Nephron progenitor cell (in vitro differentiated cells): ENCODE measurements at places on chromosomes 1 and 21.

- peak; percentile 23 for DNase-seq
Measured at GRCh38 chr1:23422241-23422877, 2.2 kb downstream of the TCEA3 start.

DNA sequence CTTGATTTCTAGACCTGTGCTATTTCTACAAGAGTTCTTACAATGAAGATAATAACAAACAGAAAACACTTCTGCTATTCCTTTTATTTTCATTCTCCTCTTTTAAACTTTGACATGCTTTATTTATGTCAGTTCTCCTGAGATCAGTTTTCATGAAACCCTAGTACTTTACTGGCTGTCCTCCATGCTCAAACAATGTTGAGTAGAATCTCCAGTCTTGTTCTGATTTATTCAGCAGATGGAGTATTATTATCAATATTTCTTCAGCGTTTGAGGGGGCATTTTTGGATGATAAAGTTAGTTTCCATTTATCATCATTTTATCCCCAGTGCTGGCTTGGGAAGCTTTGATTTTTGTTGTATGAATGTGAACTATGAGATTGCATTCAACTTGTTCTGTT lies 85.9 kb upstream of the WARS2 start:
- DNase-seq, result no peak

DNA sequence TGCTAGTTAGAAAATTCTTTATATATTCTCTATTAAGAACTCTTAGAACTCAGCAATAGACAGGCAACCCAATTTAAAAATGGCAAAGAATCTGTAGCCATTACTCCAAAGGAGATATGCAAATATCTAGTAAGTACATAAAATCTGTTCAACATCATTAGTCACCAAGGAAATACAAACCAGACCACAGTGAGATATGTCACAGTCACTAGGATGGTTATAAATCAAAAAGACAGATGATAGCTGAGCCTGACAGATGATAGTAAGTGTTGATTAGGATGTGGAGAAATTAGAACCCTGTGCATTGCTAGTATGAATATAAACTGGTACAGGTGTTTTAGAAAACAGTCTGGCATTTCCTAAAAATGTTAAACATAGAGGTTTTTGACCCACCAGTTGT lies 26.6 kb downstream of the SRSF11 start:
- no peak for DNase-seq

DNA sequence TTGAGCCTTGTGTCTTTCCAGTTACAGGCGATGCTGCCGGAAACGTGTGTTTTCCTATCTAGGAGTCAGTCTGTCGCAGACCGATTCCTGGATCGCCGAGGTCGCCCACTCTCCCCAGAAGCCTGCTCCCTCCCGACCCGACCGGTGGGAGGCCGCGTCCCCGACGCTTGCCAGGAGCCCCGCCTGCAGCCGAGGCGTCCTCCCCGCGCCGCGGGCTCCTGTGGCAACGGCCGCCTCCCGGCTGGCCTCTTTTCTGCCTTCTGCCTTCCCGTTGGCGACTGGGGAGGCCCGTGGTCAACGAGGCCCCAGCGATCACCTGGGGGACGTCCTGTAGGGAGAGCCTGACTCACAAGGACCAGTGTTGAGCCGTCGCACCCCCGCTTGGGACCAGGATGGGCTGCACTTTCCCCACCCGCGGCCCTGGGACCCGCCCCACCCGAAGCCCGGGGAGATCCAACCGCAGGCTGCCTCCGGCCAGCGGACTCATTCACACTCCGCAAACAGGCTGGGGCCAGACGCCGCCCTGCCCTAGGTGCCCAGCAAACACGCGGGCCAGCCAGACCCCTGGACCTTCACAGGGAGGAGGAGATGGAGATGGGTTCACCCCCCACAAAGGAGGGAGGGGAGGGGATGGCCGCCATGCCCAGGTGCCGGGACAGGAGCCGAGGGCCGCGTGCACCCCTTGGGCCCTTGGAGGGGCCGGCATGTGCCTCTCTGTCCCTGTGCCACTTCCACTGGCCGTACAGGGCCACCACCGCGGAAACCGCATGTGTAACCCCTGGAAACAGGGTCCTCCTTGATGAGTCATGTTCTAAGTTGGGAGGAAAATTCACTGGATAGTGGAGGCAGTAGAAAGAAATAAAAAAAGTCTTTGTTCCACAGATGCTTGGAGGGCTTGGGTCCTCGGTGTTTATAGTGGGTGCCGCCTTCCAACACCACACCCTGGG lies 7.2 kb upstream of the COL6A1 start:
- DNase-seq, result peak; percentile 37

GRCh38 chr1:171716616-171717015 lies 25.2 kb downstream of the VAMP4 start:
- DNase-seq, result no peak

DNA sequence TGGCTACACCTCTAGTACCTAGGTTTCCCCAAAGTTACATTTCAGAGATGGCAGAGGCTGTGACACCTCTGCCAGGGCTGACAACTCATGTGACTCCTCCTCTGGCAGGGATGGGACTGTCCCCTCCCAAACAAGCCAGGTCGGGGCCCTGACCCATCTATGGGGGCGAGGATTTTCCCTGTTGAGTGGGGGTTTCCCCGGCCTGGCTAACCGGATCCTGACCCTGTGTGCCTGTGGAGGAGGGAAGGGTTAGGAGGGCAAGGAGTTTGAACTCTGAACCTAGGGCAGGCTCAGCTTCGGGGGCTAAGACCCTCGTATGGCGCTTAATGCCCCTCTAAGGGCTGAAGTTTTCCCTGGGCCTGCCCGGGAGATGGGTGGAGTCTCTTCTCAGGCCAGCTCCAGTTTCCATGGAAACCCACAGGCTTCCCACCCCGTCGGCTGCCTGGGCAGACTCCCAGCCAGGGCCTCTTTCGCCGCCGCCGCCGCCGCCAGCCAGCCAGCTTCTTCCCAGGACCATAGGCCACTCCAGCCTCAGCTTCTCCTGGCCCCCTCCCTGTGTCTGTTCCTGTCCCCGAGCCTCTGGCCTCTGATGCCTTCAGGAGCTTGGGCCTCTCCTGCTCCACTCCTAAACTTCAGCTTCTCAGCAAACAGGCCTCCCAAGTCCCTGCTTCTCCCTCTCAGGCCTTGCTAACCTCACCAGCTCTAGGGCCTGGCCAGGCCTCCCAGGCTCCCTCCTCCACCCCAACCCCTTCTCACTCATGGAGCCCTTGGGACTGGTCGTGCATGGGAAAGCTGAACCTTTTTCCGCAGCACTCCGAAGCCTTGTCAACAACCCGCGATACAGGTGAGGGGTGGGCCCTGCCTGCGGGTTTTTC lies at the start of gene BTBD19:
BTBD19 (plus strand) TSS at position 461 of the 875 bp plus-strand sequence; CDS start at position 759, 298 bp downstream.
- DNase-seq, result peak; percentile 86

DNA sequence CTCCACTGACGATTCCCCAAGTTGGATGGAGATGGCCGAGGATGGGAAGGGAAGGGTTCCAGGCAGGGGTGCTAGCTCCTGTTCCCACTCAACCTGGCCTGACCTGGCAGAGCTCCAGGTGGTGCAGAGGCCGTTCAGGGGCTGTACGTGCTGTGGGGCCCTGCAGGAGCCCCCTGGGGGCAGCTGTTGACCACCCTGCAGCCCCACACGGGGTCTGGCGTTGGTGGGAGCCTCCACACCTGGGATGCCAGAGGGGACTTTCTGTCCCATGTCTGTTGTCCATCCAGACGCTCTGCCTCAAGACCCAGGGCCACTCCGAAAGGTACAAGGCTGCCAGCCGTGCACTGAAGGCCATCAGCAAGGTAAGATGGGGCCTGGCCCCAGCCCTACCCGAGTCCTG lies 20.0 kb downstream of the ARHGEF16 start:
- DNase-seq, result no peak

DNA sequence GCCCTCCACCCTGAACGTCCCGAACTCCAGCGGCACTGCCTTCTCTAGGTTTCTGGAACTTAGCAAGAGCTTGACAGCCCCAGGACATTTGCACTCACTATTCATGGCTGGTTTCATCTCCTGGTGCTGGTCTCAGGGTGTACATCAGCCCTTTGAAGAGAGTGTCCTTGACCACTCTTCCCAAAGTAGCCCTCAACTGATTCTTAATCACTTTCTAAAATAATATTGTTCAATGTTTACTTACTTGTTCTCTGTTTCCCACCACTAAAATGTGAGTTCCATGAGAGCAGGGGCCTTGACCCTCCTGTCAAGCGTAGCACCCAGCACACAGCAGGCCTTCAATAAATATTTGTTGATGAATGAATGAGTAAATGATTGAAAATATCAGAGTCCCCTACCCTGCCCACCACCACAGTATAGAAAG lies 262.5 kb downstream of the RHOU start:
- no peak for DNase-seq

GRCh38 chr1:192123212-192123611 lies 35.0 kb upstream of the RGS18 start:
- no peak for DNase-seq

DNA sequence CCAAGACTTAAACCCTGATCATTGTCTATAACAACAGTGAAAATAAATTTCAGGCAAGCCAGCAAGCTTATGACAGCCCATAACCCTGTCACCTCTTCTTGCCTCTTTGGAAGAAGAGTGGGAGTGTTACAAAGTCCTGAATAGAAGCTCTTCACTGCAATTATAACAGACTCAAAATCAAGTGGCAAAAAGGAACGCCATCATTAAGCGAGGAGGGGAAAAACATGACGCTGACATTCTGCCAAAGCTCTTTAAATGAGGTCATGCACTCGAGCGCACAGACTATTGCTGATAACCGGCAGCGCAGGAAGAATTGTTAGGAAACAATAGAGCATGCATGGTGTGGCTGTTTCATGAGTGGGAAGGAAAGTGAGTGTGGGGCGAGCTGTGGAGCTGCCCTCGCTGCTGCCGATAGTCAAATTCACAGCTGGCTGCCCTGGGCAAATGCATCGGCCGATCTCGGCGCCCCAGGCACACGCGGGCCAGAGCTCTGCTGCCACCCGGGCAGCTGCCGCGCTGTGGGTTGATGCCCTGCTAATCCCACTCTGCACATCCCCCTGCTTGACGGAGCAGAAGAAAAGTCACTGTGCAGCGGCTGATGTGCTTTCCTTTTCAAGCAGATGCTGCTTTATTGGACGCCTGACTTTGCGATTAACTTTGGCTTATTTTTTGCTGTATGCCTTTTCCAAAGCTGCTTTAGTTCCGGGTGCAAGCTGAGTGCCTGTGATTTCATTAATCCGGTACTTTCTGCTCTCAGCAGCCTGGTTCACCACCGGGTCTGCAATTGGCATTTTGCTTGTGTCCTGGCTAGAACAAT lies 102.4 kb upstream of the ST6GALNAC5 start:
- no peak for DNase-seq

DNA sequence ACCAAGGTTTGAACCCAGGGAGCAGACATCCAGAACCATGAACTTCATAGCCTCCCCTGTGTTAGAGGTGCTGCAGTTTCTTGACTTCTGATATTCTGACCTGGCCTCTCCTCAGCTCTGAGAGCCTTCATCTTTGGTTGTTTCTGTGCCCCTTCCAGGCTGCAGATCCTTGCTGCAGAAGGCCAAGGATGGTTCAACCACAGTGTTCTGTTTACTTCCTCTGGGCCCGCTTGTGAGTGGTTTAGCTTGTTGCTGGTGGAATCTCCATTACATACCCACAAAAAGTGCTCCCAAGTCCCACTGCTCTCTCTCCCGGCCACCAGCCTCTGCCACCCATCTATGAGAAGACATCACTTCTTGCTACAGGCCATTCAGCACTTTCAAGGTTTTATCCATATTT lies 9.0 kb upstream of the SLC2A7 start:
- no peak for DNase-seq

- DNase-seq, result no peak
Measured at GRCh38 chr1:230818367-230818766, 50.0 kb downstream of the C1orf198 start.

- no peak for DNase-seq
Measured at GRCh38 chr1:218463194-218464156, 118.3 kb downstream of the TGFB2 start.

- no peak for DNase-seq
Measured at GRCh38 chr1:171798765-171799164, 17.3 kb downstream of the METTL13 start.

GRCh38 chr1:200243042-200243437 lies 166.8 kb downstream of the ZNF281 start:
- no peak for DNase-seq

DNA sequence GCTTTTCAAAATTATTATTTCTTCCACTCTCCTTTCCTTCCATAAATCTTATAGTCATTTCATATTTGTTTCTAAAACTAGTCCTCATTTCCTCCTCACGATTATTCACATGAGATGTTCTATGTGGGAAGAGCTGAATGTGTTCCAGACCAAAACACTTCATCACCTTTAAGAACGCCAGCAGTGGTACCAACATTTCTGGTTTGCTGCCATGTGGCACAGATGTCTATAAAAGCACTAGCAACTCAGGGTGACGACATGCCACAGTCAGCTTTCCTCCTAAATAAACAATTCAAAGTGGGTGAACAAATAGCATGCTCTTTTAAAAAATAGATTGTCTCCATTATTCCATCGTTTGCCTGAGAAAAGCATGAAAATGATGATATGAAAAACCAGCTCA lies 1217.8 kb upstream of the ADGRL2 start:
- no peak for DNase-seq

GRCh38 chr1:110319332-110320167 lies 19.6 kb upstream of the RBM15 start:
- DNase-seq, result no peak

DNA sequence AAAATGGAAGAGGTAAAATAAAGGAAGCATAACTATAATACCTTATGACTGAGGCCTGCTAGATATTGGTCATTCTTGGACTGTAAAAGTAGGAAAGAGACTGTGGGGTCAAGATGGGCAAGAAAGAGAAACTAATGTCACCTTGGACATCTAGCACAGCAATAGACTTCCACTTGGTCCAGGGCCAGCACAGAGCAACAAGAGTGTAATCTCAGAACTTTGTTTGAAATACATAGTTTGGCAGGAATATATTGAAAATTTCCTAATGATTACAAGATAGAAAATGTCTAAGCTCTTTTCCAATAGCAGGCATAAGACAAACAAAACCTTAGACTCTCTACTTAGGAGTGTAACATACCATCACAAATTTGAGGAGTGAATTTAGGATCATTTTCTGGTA lies 4.6 kb downstream of the LRRC8C start:
- DNase-seq, result no peak

DNA sequence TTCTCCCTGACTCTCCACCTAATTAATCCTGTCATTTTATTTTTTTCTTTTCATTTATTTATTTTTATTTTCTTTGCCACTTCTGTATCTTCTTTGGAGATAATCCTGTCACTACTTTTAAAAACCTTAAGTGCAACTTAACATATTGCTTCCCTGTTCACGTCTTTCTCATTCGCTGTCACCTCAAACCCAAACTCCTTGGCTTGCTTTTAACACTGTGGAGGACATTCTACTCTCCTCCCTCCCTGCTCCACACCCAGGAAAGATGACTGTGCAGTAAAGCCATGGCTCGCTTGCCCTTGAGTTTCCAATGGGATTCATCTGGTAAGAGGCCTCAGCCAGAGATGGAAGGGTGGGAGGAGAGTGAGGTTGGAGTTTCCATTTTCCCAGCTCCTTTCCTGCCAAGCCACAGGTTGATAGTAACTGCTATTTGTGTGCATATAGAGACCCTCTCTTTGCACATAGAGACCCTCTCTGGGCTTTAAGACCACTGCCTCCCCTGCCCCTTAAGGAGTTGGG lies 6.4 kb upstream of the BRWD1 start:
- no peak for DNase-seq

- no peak for DNase-seq
Measured at GRCh38 chr1:18452550-18452949, 28.2 kb upstream of the KLHDC7A start.
